Smooth muscle cell of the brain vasculature (primary cell): ENCODE measurements at places on chromosomes 16 and 17.

- no peak for DNase-seq
These were observed 267.1 kb downstream of the C16orf95 start for GRCh38 chr16:87050142-87050541.

DNA sequence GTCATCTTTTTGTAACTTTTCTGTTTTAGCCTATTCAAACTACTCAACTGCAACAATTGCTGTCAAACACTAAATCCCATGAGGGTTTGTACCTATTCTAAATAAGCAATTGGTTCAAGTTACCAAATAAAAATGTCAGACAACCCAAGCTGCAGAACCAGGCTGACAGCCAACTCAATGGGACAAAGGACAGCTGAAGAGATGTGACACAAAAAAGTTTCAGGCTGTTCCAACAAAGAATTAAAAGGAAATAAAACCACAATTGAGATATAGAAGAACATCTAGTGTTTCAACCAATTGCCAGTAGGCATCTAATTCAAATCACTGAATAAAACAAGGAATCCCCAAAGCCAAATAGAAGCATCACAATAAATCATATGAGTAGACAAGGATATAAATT is 49.3 kb downstream of the GRB7 start:
- DNase-seq = no peak

- DNase-seq = no peak
These were observed 2255.3 kb downstream of the TP53TG3F start for GRCh38 chr16:35714665-35715064.

GRCh38 chr16:55479430-55480140 is 587 bp downstream of the MMP2 start:
- no peak for DNase-seq

DNA sequence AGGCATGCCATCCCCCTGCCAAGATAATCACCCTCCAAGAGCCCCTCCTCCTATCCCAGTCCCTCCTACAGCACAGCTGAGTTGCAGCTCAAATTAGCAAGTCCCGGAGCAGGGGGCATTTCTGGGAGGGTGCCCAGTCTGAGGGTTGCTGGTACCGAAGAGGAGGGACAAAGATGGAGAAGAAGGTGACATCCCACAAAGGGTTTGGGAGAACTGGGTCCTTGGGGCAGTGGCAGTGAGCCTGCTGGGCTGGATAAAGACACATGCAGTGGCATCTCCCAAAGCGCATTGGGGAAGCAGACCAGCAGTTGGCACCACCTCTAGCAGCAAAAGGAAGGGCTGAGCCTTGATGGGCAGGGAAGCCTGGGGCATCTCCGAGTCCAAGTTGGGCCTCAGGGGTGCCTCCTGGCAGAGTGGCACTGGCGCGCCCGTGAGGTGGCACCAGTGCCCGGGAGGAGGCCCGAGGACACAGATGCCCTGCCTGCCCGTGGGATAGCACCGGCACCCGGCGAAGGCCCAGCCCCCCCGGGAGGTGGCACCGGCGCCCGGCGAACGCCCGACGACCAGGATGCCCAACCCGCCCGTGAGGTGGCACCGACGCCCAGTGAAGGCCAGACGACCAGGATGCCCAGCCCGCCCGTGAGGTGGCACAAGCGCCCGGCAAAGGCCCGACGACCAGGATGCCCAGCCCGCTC is 622 bp downstream of the TOM1L2 start:
- no peak for DNase-seq

DNA sequence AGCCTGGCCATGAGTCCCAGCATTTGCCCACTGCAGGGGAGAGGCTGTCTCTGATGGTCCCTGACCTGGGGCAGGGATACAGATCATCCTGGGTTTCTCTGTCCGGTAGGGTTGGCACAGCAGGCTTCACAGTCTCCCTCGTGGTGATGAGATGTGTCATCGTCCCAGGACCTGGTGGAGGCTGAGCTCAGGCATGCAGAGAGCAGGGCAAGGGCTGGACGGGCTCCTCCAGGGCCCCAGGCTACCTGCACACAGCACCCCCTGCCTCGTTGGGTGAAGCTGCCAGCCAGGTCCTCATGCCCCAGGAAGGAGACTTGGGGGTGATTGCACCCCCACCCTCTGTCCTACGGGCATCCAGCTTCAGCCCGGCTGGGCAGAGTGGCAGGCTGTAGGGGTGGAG is 155.8 kb upstream of the GSE1 start:
- DNase-seq = no peak

DNA sequence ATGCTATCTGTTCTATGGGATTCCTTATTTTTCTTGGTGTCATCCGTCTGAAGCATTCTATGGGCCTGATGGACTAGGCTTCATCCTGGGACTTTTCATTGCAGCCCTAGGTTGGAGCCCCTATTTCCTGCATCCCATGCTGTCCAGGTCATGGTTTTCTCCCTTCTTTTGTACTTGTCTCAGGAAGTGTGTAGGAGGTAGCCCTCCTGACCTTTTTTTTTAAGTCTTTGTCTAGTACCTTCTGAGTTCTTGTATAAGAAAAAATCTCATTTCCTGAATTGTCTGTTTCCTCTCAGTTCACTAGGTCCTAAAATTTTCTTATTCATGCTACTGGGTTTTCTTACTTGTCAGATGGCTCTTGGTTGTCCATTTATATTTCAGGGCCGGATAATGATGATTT is 6.0 kb downstream of the NDEL1 start:
- DNase-seq = no peak

GRCh38 chr17:49585422-49586027 is 9.9 kb downstream of the NXPH3 start:
- no peak for DNase-seq

- DNase-seq = peak; percentile 64
These were observed 53.4 kb downstream of the MFSD11 start for GRCh38 chr17:76791053-76791980.

DNA sequence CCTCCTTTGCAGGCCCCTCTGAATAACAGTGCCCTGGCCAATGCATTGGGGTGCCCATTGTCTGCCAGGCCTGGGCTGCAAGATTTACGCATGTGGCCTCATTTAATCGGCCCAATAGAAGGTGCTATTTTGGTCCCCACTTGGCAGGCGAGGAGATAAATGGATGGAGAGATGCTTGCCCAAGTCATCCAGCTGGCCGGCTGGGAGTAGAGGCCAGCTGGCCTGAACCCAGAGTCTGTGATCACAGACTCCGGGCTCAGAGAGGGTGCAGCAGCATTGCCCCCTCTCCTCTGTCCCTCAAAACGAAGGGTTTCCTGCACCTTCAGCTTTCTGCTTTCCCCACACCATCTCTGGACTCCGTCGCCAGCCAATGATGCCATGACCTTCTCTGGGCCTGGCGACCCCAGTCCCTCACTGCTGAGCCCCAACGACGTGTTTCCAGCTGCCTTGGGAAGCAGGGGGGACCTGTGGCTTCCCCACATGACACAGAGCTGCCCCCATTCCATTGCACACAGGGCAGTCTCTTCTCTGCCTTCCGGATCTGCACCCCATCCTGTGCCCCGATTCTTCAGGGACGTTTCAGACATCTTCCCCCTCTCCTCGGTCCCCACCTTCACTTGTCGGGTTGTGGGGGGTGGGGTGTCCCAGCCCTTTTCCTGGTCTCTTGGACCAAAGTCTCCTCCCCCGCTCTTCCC is 3.5 kb upstream of the ADGRG1 start:
- no peak for DNase-seq

DNA sequence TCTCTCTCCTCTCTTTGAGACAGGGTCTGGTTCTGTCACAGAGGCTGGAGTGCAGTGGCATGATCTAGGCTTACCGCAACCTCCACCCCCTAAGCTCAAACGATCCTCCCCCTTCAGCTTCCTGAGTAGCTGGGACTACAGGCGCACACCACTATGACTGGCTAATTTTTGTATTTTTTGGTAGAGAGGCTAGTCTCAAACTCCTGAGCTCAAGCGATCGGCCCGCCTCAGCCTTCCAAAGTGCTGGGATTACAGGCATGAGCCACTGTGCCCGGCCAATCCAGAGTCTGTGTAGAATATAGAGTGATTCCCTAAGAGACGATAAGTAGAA is 65.8 kb upstream of the RPH3AL start:
- DNase-seq = no peak

DNA sequence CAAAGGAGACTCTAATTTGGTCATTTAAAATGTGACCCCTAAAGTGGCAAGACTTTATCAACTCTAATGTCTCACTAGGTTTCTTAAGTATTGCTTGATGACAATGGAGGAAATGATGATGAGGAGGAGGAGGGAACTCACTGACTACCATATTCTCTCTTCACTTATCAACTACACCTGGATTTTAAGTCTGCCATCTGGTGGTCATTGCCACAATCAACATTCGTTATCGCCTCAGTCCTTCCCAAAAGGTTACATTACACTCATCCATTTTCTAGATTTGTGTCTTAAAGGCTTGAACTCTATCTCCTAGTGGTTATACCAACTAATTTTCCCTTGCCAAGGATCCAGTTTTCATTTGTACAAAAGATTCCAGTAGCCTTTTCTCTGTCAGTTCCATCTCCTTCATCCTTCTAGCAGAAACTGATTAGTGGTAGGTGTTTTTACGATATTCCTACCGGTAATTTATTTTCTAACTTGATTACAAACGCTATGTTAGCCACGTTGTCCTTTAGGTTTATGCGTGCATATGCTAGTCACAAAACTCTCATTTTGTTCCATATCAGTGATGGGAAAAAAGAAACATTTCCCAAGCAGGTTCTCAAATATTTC is 114.6 kb upstream of the NOG start:
- no peak for DNase-seq

DNA sequence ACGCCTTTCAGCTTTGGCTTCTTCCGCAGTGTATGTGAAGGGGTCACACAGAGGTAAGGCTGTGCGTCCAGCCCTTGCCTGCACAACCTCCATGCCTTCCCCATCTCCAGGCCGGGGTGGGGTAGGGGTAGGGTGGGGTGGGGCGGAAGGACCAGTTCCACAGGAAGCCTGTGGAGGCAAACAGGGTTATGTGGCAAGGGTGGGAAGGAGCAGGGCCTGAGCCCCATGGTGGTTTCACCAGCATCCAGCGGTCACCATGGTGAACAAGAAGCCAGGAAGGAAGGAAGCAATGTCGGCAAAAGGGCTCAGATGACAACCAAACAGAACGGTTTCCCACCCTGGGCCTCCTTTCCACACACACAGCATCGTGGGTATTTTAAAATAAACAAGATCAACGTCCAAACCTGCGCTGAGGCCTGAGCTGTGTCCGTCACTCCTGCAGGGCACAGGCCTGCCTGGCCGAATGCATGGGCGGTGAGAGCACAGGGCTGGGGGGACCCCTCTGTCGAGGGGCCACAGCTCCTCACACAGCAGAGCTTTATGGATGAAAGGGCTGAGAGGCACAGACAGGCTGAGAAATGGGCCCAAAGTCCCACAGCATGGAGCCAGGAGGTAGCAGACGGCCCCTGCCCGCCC is 80.5 kb downstream of the ZNF778 start:
- DNase-seq = no peak

- no peak for DNase-seq
These were observed 5.7 kb downstream of the SNX11 start for GRCh38 chr17:48113201-48113676.

- DNase-seq = no peak
These were observed 292.0 kb upstream of the TOM1L1 start for GRCh38 chr17:54608634-54609155.

- no peak for DNase-seq
These were observed 23.7 kb upstream of the KDM8 start for GRCh38 chr16:27179500-27180072.

GRCh38 chr16:766820-767640 is 6.5 kb downstream of the MSLN start:
- no peak for DNase-seq

- DNase-seq = no peak
These were observed 1.4 kb downstream of the MVP start for GRCh38 chr16:29821643-29822115.

DNA sequence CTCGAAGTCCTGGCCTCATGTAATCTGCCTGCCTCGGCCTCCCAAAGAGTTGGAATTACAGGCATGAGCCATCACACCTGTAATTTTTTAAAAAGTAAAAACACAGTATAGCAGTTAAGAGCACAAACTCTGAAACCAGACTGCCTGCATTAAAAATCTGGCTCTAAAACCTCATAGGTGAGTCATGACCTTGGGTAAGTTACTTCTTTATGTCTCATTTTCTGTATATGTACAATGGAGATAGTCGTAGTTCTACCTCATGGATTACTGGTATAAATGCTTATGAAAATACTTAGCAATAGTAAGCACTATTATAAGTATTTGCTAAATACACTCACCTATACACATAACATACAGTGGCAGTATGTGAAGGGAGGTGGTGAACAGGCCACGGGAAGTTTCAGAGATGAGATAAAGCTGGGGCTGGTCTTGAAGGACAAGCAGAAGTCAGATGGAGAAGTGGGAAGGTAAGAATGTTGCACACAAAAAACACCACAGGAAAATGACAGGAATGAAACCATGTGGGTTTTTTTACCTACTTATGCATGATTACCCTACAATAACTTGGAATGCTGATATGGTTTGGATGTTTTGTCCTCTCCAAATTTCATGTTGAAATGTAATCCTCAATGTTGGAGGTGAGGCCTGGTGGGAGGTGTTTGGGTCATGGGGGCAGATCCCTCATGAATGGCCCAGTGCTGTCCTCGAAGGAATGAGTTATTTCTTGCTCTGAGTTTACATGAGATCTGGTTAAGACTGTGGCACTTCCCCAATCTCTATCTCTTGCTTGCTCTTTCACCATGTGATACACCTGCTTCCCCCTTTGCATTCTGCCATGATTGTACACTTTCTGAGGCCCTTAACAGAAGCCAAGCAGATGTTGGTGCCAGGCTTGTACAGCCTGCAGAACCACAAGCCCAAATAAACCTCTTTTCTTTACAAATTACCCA is 33.9 kb downstream of the ZNF652 start:
- no peak for DNase-seq

DNA sequence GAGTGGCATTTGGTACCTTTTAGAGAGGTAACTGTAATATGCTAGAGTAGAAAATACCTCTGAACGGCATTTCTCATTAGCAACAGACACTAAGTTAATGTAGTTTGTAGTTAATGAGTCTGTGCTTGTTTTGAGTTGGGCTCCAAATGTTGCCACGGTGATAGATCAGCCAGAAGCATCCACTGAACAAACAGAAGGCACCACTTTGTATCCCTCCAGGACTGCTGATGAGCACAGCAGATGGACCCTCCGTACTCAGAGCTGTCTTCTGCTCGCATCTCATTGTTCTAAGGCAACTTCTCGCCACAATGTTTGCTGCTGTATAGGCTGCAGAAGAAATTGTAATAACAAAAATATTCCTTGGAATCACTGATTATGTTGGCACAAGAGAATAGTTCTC is 56.1 kb downstream of the TNRC6C start:
- DNase-seq = no peak

DNA sequence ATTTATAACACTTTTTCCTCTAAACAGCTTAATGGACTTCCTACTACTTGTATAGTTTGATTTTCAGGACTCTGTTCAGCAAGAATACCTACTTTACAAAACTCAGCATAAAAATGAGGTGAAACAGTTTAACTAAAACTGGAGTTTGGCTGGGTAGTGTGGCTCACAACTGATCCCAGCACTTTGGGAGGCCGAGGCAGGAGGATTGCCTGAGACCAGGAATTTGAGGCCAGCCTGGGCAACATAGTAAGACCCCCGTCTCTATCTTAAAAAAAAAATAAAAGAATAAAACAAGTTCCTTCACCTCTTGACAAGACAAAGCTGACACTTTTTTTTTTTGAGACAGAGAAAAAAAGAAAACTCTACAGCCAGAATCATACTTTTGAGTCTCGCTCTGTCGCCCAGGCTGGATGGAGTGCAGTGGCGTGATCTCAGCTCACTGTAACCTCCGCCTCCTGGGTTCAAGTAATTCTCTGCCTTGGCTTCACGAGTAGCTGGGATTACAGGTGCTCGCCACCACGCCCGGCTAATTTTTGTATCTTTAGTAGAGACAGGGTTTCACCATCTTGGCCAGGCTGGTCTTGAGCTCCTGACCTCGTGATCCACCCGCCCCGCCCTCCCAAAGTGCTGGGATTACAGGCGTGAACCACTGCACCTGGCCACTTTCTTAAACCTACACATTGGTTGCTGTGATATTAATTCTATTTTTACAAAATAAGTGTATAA is 2.6 kb downstream of the PDF start:
- DNase-seq = no peak
